ENCODE measurements at places on chromosomes 4 and X.

DNA sequence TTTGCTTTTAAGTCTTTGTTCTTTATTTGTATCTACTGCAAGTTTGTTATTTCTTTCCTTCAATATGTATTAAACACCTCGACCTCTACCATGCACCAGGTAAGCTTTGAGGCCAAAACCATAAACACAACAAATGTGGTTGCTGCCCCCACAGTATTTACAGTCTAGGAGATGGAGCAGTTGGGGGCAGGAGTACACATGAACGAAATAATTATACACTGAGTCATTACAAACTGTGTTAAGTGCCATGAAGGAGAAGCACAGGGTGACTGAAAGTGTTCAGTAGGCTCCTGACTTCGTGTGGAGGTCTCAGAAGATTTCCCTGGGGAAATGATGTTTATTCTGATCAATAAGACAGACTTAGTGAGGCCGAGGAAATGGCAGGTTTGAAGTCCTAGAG lies 30.3 kb downstream of the SLC25A43 start:
- DNase-seq, result no peak

- DNase-seq, result no peak
Measured at GRCh38 chrX:108347800-108348199, 90.4 kb downstream of the COL4A6 start.

DNA sequence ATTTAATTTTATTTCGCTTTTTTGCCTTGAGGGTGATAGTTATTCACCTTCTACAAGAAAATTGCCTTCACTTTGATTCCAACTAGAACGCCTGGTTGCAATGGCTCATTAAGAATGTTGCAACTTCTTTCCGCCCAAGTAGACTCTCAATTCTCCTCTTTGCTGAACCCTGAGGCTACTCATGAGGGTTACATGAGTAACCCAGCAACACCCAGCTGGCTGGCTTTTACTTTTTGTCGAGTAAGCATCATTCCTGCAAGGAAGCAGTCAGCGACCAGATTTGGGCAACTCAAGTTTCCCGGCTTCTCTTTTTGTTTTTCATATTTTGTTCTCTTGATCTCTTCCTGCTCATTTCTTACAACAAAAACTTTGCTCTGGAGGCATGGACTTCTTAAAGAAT lies 495.4 kb downstream of the PACRGL start:
- DNase-seq, result no peak

DNA sequence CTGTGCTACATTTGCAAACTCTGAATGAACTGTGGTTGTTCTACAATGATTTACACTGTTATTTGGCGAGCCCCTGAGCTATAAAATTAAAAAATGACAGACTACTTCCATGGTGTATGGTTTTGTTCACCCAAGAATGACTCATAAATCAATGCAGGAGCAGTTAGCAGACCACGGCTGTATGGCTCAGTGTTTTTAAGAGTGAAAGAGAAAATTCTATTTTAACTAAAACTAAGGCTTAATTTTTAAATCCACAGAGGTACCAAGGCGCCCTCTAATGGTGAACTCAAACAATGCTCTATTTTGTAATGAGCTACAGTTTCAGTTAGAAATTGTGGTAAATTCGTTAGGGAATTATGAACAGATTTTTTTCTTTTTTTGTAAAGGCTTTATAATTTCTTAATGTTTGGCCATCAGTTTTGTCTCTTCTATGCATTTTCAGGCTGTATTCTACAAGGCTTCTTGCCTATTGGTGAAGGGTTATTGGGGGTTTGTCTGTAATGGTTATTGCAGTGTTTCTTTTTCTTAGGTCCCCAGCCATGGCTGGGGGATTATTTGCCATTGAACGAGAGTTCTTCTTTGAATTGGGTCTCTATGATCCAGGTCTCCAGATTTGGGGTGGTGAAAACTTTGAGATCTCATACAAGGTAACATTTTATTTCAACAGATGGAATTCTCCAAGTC lies 32.5 kb downstream of the HMGB2 start:
- no peak for DNase-seq

GRCh38 chr4:145045180-145045579 lies 52.8 kb downstream of the ANAPC10 start:
- no peak for DNase-seq

- peak; percentile 69 for DNase-seq
Measured at GRCh38 chr4:80202190-80202711, 4.9 kb downstream of the PRDM8 start.

- DNase-seq, result no peak
Measured at GRCh38 chr4:99404595-99405287, 30.4 kb downstream of the ADH7 start.

- no peak for DNase-seq
Measured at GRCh38 chrX:13159886-13160285, 115.5 kb upstream of the FAM9C start.

DNA sequence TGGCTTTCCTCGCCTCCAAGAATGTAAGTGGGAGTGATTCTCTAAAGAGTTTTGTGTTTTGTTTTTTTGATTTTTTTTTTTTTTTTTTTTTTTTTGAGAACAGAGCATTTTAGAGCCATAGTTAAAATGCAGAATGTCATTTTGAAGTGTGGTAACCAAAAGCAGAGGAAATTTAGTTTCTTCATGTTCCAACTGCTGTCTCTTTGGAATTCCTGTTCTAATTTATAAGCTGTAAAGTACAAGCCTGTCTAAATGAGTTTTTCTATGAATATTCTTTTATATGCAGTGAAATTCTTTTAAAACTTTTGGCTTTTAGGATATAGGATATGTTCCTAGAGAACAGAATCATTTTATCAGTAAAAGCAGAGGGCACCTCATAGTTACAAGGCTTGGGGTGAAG lies 74.2 kb downstream of the KIT start:
- no peak for DNase-seq

DNA sequence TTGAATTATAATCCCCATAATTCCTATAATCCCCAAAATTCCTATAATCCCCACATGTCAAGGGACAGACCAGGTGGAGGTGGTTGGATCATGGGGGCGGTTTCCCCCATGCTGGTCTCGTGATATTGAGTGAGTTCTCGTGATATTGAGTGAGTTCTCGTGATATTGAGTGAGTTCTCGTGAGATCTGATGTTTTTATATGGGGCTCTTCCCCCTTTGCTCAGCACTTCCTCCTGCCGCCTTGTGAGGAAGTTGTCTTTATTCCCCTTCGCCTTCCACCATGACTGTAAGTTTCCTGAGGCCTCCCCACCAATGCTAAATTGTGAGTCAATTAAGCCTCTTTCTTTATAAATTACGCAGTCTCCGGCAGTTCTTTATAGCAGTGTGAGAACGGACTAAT lies 36.6 kb upstream of the GPR78 start:
- no peak for DNase-seq

- DNase-seq, result no peak
Measured at GRCh38 chr4:13461191-13461905, 22.8 kb downstream of the RAB28 start.

DNA sequence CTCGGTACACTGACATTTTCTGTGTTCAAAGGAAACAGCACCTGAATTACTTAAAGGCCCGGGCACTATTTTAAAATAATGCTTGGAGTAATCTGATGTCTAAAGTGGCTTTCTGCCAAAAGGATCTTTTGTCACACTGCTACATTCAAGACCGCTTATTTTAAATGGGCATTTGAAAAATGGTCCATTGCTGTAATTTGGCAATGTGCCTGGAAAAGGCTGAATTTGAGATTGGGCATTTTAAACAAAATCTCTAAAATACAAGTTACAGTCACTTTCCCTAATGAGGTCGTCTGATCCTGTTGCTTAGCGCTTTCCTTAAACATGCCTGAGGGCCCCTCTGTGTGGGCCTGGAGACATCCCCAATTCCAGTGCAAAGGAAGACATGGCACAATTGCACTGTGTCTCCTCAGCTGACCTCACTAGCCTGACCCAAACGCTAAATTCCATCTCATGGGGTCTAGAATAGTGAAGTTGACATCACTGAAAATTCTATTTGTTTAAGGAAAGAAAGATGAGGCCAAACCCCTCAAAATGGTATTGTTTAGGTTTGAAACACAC lies 214.2 kb downstream of the GPC3 start:
- DNase-seq, result no peak

GRCh38 chrX:19176901-19177630 lies 54.8 kb upstream of the ADGRG2 start:
- no peak for DNase-seq

- DNase-seq, result no peak
Measured at GRCh38 chr4:22510750-22511149, 5.1 kb downstream of the ADGRA3 start.

- no peak for DNase-seq
Measured at GRCh38 chr4:5801696-5802095, 90.7 kb downstream of the EVC start.

- no peak for DNase-seq
Measured at GRCh38 chr4:637536-638280, 12.3 kb downstream of the PDE6B start.

DNA sequence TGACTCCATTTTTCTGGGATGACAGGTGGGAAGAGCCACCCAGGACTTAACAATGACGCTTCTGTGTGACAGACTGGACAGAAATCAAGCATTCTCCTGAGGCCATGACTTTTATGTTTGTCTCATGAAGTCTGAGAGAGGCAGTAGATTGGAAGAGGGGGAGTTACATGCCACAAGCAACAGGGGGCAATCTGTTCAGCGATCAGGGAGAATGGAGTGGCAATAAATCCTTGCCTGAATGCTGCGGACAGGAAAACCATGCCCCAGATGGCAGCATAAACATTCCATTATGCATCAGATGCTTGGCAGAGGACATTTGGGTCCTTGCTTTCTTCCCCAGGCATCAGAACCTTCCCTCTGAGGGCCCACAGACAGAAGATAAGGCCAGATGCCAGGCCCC lies 312.4 kb upstream of the DIPK2B start:
- DNase-seq, result no peak

GRCh38 chrX:100615005-100615404 lies 21.6 kb downstream of the TSPAN6 start:
- DNase-seq, result no peak

DNA sequence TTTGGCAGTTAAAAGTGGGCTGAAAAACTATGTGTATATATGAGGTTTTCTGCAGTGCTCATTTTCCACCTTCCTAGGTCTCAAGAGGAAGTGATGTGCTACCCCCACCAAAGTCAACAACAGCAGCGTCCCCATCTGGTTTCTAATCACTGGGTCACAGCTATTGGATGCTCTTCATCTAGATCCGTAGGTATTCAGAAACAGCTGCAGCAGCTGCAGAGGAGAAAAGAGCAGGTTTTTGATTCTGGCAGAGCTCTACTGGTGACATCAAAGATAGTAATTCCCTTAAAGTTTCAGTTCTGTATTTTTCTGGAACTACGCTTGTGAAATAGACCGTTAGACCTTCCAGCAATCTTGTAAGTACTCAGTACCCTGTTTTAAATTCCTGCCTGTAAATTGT lies 5.8 kb upstream of the GUCY2F start:
- DNase-seq, result no peak

DNA sequence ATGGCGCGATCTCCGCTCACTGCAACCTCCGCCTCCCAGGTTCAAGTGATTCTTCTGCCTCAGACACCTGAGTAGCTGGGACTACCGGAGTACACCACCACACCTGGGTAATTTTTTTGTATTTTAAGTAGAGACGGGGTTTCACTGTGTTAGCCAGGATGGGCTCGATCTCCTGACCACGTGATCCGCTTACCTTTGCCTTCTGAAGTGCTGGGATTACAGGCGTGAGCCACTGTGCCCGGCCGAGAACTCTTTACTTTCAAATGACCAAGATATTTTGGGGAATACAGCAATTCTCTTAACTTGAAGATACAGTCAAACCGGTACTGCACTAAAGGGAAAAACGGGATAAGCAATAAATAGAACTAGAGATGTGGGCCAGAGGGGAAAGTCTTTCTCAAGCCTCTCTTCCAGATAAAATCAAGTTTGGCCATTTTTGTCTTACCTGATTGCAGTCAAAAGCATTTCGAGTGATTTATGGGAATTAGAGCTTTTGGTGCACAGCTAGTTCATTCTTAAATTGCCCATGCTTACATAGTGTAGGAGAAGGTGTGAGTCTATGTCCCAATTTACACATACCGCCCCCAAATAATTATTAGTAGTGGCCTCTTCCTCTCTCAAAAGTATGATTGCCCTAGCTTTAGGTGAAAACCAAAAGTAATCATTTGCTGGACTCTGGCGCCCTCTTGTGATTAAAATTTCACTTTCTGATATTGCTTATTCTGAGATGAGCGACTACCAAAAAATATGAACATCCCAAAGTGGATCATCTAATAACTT lies 53.2 kb upstream of the ABCG2 start:
- DNase-seq, result peak; percentile 15

DNA sequence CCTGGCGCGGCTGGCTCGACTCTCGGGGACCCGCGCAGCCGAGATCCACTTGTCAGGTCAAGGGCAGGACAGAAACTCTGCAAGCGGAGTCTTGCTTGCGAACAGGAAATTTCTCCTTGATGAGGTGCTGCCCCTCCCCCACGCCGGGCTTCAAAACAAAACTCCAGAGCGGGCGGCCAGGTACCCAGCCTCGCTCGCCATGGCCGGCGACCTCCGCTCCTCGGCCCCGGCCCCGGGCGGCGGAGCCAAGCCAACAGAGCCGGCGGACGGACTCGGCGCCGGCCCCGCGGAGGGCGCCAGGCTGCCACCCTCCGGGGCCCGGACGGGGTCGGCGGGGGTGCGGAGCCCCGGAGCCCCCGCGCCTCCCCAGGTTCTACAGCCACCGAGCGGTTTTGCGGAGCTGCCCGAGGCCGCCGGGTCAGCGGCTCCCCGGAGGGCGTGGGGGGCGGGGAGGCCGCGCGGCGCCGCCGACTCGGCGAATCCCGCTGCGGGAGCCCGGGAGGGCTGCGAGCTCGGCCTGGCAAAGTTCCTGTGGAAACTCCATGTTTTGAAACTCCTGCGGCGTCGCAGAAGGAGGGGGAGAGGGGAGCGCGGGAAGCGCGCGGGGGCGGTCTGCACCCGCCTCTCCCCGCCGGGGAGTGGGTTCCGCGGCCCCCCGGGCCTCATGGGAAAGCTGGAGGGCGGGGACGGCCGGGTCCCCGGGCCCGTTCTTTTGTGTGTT lies 11.7 kb upstream of the BCOR start:
- no peak for DNase-seq

DNA sequence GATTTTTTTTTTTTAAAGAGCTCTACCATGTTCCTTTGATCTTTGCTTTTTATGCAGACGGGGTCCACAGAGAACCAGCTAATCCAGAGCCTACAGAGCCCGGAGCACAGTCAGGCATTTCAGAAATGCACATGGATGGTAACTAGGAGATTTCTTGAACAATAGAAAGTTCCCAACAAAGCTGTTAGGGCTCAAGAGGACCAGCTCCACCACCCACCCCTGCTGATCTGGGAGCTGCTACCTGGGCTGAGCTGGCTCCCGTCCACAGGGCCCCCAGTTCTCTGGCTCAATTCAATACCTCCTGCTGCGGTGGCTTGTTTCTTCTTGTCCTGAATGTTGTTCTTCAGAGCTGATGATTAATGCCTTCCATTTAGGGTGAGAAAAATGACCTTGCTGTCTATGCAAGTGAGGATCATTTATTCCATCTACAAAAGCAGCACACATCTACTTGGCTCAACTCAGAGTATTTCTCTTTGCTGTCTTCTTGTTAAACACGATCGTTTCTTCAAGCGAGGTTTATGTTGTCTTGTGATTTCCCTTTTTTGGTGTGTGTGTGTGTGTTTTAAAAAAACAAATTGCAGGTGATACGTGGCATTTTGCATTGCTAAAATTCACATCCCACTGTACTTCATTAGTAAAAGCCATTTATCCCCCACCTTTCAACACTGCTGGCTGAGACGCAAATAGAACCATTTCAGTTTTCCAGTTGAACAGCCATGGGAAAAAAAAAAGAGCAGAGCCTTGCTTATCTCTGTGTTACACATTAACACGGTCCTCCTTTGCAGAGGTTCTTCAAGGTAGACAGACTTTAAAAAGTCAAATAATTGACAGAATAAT lies 31.3 kb downstream of the IGFBP7 start:
- peak; percentile 16 for DNase-seq

GRCh38 chrX:16120431-16120830 lies 2.9 kb upstream of the GRPR start:
- DNase-seq, result no peak

Measured in DMS153 (cell line).